ENCODE measurements at places on chromosomes 13 and 19. TPM values are rescaled to one million over a fixed set of nuclear protein-coding genes. Genes with fewer than 3 reads are reported as not detected.

DNA sequence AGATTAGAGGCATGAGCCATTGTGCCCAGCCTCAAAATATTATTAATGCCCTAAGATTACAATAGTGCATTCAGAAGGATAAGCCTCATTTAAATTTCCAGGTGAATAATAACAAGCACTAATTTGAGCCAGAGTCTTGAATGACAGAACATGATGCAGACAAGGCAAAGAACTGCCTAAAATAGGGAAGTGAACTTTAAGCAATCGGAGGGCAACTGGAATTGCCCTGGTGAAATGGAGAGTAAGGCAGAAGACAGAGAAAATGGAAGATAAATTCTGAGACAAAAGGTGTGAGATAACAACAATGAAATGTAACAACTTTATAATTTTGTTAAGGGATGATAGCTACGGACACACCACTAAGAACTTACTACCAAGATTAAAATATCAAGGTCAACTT is 199.9 kb downstream of the DIAPH3 start:
- H3K27me3 ChIP-seq = no peaks in the 10 kb centered on the region
- no peaks in the 10 kb centered on the region for H3K4me1 ChIP-seq
- no peaks in the 10 kb centered on the region for H3K36me3 ChIP-seq
- DNase-seq = no peak

DNA sequence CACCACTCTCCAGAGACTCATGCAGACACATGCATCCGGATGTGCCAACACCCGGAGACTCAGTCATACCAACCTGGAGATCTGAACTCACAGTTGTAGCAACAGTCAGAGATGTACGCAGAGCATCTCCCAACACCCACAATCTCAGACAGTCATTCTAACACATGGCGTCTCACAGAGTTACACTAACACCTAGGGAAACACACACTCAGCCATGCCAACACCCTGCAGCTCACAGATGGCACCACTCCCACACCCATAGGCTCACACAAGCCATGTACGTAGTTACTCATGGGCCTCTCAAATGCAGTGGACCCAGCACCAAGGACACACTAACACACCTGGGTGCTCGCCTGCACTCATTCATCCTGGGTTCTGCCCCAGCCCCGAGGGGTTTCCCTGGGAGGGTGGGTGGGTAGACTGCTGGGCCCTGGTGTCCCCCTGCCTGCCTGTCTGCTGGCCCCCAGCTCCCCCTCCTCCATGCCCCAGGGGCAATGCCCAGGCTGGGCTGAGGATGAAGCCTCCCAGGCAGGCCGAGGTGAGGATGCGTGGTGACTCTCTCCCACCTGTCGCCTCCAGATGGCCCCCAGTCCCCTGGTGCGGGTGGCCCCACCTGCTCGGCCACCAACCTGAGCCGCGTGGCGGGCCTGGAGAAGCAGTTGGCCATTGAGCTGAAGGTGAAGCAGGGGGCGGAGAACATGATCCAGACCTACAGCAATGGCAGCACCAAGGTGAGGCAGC is 10.0 kb downstream of the PKN1 start:
- peaks cover 30% of the 10 kb centered on the region for H3K4me1 ChIP-seq
- no peak overlapping the region for H3K27ac ChIP-seq
- H3K36me3 ChIP-seq = peaks cover 72% of the 10 kb centered on the region
- no peaks in the 10 kb centered on the region for H3K27me3 ChIP-seq
- H3K4me3 ChIP-seq = no peak overlapping the region

DNA sequence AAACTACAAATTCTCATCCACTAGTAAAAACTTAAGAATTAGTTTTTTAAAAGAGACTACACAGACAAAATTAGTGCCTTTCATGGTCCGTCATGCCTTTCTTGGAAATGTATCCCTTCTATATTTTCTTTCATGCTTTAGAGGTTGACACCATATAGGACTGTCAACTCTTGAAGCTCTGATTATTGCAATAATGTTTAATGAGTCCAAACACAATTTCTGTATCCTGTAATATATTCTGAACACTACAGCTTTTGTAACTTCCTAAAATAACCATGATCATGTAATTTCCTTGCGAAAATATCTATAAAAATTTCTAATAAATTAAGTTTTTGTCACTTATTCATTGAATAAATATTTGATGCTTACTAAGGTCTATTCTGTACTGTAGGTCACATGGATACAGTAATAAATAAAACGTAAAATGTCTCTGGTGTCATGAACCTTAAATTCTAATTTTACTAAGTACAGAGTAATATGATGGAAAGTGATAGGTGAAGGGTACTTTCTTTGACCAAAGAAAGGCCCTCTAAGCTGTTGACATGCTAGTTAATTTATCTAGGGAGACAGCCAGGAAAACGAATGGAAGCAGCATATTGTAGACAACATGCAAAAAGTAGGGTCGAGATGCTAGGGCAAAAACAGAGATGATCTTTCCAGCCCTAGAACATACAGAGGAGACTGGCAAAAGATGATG is 687.3 kb upstream of the PCDH9 start:
- H3K27ac ChIP-seq = no peak overlapping the region
- no peak overlapping the region for H3K4me3 ChIP-seq
- no peaks in the 10 kb centered on the region for H3K4me1 ChIP-seq
- H3K27me3 ChIP-seq = no peaks in the 10 kb centered on the region
- no peaks in the 10 kb centered on the region for H3K36me3 ChIP-seq

GRCh38 chr13:35978607-35979316 is 152.4 kb downstream of the DCLK1 start:
- no peaks in the 10 kb centered on the region for H3K4me1 ChIP-seq
- no peak overlapping the region for H3K4me3 ChIP-seq
- DNase-seq = no peak
- no peaks in the 10 kb centered on the region for H3K27me3 ChIP-seq

DNA sequence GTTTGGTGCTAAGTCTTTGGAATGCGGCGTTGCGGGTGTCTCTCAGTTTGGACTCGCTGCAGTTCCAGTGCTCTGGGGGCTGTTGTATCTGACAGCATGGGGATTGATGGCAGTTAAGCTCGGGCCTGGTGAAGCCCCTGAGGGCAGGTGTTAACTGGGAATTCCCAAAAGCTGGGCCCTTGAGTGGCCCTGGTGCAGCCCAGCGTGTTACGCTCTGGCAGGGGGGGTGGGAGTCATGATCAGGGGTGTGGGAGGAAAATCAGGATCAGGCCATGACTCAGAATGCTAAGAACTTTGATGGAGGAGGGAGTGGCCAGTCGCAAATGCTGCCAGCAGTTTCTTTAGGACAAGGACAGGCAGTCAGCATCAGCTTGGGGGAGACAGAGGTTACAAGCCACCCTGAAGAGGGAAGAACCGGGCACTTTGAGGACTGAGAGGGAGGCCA is 19.6 kb downstream of the AP2A1 start:
- no peak overlapping the region for H3K4me3 ChIP-seq
- no peaks in the 10 kb centered on the region for H3K27me3 ChIP-seq
- no peaks in the 10 kb centered on the region for H3K4me1 ChIP-seq
- H3K36me3 ChIP-seq = peaks cover 69% of the 10 kb centered on the region

RNF17 gene
- not detected for total RNA-seq

GRCh38 chr19:32464279-32464678 is 58.7 kb downstream of the DPY19L3 start:
- no peaks in the 10 kb centered on the region for H3K27me3 ChIP-seq
- H3K4me1 ChIP-seq = no peaks in the 10 kb centered on the region
- H3K27ac ChIP-seq = no peak overlapping the region

GRCh38 chr19:726993-727956 is 18.5 kb downstream of the PALM start:
- no peaks in the 10 kb centered on the region for H3K27me3 ChIP-seq
- H3K4me3 ChIP-seq = no peak overlapping the region
- H3K27ac ChIP-seq = peak overlapping the region; percentile 78
- H3K4me1 ChIP-seq = no peaks in the 10 kb centered on the region
- H3K36me3 ChIP-seq = no peaks in the 10 kb centered on the region
- no peak for DNase-seq

Measured in upper lobe of right lung (tissue), 1 donor.